ENCODE measurements at places on chromosomes 13 and 19.

GRCh38 chr19:46309056-46309455, 12.2 kb downstream of the HIF3A start:
- no peak for DNase-seq

DNA sequence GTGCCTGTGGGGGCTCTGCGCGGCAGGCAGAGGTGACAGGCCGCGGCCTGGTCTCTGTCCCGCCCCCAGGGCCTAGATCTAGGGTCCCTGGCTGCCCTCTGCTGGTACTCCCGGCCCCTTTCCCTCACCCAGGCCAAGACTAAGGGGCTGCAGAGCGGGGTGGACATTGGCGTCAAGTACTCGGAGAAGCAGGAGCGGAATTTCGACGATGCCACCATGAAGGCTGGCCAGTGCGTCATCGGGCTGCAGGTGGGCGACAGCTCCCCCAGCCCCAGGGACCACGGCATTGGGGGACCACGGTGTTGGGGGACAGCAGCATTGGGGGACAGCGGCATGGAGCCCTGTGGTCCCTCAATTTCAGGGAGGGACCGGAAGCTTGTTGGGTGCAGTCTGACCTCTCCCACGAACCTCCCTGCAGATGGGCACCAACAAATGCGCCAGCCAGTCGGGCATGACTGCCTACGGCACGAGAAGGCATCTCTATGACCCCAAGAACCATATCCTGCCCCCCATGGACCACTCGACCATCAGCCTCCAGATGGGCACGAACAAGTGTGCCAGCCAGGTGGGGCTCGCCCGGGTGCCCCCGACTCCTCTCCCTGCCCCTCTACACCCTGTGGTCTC, 3.8 kb upstream of the ABCA7 start:
- DNase-seq: no peak

- DNase-seq: no peak
Measured at GRCh38 chr19:54420068-54420382, 4.8 kb downstream of the TTYH1 start.

GRCh38 chr13:21342699-21343442, 116.2 kb downstream of the ZDHHC20 start:
- DNase-seq: no peak

DNA sequence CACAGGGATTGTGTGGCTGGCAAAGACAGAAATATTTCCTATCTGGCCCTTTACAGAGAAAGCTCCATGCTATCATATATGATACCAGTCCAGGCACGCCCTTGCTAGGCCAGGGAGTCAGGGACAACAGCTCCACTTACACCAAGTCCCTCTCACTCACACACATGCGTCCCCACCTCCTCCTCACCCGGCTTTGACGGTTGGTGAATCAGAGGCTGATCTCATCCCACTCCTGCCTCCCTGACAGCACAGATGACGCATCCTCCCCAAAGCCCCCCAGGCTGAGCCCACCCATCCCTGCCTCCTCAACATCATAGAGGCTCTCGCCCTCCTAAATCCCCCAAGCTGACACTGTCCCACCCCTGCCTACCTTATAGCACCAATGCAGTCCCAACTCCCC, 62.7 kb downstream of the F2RL3 start:
- DNase-seq: no peak

DNA sequence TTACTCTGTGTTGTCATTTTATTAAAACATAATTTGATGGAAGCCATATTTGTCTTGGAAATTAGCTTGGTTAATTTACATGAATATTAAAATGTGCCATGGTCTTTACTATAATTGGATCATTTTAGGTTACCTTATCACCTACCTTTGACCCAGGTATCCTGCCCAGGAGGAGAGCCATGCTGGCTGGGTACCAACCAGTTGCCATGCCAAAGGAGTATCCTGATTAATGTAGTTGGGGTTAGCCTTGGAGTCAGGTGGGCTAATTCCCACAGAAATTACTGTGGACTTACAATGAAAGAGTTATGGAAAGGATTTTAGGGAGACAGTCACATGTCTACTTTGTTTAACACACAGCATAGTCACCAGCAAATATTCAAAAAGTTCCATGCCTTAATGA, 32.0 kb downstream of the NDFIP2 start:
- no peak for DNase-seq

Measured in AG10803 (cell line).